ENCODE measurements at places on chromosomes 16 and 17.

- no peak for DNase-seq
Measured at GRCh38 chr17:66678827-66679226, 156.1 kb upstream of the CACNG5 start.

GRCh38 chr17:58005031-58005727 lies 1.9 kb downstream of the SRSF1 start:
- DNase-seq: no peak

- no peak for DNase-seq
Measured at GRCh38 chr17:17750881-17751280, 69.6 kb downstream of the RAI1 start.

DNA sequence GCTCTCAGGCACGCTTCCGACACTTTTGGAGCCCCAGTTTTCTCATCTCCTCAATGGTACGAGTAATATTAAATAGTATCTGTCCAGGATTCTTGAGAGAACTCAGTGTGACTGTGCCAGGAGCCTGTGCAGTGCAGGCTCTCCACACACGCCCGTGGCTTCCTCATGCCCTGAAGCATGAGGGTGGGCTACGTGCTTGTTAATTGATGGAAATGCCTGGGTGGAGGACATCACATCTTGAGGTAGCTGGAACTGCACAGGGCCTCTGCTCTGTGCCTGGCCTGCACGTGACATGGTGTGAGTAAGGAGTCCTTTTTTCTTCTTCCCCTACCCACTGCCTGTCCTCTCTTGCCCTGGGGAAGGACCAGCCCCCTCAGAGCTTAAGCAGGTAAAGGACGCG lies 43.1 kb upstream of the LHX1 start:
- no peak for DNase-seq

- DNase-seq: no peak
Measured at GRCh38 chr17:40614431-40615067, 33.1 kb downstream of the SMARCE1 start.

GRCh38 chr17:12070561-12070960 lies 49.9 kb downstream of the MAP2K4 start:
- DNase-seq: no peak

DNA sequence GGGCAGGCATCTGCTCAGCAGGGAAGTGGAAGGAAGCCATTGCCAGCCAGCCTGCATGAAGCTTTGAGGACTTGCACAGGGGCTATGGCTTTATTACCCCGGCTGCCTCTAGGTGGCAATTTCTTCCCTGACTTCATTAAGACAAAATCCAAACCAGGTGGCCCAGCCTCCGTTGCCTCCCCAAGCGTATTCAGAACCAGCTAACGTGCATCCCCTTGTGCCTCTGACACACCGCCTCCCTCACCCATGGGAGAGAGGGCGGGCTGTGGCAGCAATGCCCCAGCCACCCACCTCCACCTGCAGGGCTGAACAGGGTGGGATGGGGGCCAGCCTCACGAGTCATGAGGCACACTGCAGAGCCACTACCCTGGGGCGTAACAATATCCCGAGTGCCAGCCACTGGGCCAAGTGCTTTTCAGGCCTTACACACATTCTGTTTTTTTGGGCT lies 6.8 kb downstream of the KIFC3 start:
- no peak for DNase-seq

GRCh38 chr16:68332411-68333121 lies 21.7 kb downstream of the PRMT7 start:
- no peak for DNase-seq

DNA sequence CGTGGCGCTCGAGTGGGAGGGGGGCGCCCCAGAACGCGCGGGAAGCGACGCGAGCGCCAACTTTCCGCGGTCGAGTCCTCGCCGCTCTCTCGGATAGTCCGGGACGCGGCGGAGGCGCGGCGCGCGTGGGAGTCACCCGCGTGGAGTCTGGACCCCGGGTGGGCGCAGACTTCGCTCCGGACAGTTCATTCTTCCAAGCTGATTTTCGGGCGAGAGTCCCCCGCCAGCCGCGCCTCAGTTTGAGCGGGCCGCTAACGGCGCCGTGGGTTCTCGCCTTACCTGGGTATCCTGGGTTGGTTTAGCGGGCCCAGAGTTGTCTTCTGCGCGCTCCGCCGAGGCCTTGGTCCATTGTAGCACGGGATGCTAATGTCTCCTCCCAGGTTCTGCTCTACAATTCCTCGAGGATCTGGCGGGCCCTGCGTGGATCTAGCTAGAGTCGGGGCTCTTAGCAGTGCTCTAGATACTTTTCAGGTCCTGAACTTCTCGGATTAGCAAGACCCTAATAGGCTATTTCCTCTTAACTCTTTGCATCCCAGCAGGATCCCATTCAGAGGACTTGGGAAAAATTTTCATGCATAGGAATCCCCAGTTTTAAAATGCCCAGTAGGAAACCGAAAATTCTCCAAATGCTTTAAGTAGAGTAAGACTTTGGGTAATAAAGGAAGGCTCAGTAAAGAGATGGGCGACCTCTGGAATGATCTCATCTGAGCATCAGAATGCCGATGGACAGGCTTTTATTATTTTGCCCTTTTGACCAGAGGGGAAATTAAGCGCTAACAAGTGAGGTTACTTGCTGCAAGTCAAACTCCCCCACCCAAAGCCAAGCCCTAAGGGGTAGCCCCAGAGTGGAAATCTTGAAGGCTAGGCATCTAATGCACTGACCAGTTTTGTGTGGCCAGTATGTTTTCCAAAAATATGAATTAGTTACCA lies 537 bp upstream of the GJC1 start:
- DNase-seq: no peak

GRCh38 chr16:10521681-10522274 lies 58.6 kb downstream of the EMP2 start:
- peak; percentile 68 for DNase-seq

- peak; percentile 93 for DNase-seq
Measured at GRCh38 chr16:88651276-88651988, 579 bp upstream of the CYBA start.

GRCh38 chr17:79331492-79331891 lies 256.9 kb downstream of the ENGASE start:
- no peak for DNase-seq

DNA sequence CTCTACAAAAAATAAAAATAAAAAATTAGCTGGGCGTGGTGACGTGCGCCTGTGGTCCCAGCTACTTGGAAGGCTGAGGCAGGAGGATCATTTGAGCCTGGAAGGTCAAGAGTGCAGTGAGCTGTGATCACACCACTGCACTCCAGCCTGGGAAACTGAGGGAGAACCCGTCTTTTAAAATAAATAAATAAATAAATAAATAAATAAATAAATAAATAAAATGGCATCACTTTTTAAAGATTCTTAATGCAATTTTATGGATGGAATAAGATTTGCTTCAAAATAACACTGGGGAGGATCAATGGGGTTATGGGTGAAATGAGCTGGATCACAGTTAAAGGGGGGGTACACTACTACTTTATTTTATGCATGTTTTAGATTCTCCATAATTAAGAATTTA lies 14.9 kb downstream of the GDE1 start:
- no peak for DNase-seq

DNA sequence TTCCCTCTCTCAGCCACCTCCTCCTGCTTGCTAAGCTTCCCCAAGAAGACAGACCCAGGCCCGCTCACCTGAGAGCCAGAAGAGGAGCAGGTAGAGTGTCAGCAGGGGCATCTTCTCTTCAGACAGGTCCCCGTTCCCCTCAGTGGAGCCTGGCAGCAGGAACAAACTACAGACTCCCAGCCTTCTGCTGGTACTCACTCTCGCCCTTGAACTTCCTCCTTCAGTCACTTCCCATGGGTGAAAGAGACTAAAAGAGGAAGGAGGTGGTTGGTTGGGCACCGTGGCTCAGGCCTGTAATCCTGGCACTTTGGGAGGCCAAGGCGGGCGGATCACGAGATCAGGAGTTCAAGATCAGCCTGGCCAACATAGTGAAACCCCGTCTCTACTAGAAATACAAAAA lies at the start of gene CD300LF:
Gene CD300LF (minus strand): TSS at position 168 of the 400 bp plus-strand sequence. CDS start 57 bp downstream, at position 111.
- no peak for DNase-seq

DNA sequence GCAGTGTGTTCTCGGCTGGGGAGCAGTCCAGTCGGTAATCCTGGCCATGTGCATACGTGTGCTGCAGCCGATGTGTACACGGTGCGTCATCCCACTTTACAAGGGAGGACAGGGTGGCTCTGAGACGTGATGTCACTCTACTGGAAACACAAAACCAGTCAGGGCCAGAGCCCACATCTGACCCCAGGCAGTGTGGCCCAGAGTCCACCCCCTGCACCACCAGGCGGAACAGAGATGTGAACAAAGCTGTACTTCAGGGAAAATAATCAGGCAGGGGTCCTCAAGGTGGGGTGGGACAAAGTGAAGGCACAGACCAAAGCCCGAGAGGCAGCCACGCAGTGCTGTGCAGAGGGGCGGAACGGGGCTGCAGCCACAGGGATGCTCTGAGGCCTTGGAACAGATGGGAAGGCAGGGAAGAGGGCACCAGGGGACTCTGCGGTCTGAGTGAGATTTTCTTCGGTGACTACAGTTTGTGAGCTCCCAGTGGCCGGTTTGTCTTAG lies 181.5 kb downstream of the ZNF423 start:
- DNase-seq: no peak

- no peak for DNase-seq
Measured at GRCh38 chr16:3838600-3839401, 41.7 kb downstream of the CREBBP start.

DNA sequence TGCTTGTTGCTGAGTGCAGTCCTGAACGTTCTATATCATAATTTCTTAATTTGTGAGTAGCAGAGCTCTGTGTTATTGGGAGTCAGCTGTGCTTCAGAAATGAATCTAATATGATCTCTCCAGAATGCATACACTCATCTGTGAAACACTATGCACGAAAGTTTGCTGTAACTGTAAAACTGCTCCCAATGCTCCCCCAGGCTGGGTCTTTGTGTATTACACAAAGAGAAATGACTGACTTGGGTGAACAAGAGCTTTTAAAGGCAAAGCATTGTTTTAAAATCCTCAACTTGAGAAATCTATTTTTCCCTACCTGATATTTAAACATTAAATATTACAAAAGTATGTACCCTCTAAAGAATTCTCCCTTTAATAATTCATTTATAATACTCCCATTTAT lies 636.7 kb upstream of the KIF2B start:
- DNase-seq: no peak

DNA sequence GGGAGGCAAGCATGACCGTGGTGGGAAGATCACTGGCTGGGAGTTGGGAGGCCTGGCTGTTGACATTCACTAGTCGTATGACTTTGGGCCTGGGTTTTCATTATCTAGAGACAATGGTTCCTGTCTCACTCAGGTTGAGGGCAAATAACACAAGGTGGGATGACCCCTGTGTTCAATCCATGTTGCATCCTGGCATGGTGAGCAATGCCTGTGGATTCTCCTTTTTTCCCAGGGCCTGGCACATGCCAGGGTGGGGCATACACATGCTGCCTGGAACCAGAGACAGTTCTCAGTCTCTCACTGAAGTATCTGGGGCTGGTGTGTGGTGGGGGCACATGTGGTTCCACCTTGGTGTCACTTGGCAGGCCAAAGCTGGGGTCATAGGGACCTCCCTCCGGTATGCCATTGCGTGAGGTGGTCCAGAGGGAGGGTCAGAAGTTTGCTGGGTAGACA lies 5.4 kb downstream of the THRA start:
- no peak for DNase-seq

DNA sequence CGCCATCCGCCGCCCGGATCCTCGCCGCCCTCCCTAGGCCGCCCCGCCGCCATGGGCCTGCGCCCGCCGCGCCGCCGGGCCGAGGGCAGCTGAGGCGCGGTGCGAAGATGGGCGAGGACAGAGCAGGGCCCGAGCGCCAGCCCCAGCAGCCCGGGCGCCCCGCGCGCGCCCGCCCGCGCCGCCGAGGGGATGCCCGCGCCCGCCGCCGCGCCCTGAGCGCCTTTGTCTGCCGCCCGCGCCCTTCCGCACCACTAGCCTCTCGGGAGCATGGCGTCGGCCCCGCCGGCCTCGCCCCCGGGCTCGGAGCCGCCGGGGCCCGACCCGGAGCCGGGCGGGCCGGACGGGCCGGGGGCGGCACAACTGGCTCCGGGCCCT lies 278 bp downstream of the RAB11FIP3 start:
- no peak for DNase-seq

- no peak for DNase-seq
Measured at GRCh38 chr16:61858988-61859387, 177.2 kb downstream of the CDH8 start.

DNA sequence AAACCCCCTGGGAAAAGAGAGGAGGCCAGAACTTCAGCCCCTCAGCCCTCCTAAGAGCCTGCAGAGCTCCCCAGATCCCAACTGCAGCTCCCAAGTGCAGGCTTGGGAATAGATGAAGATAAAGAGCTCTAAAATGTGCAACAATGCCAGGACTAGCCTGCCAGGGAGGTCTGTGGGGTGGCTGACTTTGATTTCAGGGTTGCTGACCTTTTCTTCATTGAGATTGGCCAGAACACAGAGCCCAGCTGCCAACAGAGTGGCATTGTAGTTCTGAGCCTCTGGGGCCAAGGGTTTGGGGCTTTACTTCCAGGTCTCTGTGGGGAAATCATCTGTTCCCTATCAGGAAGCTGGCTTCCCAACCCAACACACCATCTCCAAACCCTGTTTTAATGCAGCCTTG lies 120.6 kb downstream of the COPRS start:
- DNase-seq: no peak

DNA sequence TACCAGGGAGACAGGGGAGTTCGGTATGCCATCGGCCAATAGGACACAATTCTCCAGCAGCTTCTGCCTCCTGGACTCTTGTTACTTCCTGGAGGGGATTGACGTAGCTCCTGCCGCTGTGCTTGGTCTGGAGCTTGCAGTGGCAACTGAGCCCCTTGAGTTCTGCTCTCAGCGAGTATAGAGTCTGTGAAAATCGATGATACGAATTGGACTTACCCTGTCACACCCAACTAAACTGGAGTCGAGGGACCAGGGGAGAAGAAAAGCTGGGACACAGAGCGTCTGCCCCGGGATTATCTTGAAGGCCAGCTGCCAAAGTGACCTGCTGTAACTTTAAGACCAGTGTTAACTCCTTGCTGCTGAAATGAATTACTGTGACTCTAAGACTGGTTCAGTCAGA lies 22.2 kb downstream of the SEC14L1 start:
- DNase-seq: no peak

- peak; percentile 80 for DNase-seq
Measured at GRCh38 chr16:4414187-4414917, 2.0 kb downstream of the CORO7 start.

- no peak for DNase-seq
Measured at GRCh38 chr16:7025616-7026190, 306.9 kb upstream of the RBFOX1 start.

GRCh38 chr17:57410169-57410568 lies 153.8 kb downstream of the MSI2 start:
- DNase-seq: no peak

DNA sequence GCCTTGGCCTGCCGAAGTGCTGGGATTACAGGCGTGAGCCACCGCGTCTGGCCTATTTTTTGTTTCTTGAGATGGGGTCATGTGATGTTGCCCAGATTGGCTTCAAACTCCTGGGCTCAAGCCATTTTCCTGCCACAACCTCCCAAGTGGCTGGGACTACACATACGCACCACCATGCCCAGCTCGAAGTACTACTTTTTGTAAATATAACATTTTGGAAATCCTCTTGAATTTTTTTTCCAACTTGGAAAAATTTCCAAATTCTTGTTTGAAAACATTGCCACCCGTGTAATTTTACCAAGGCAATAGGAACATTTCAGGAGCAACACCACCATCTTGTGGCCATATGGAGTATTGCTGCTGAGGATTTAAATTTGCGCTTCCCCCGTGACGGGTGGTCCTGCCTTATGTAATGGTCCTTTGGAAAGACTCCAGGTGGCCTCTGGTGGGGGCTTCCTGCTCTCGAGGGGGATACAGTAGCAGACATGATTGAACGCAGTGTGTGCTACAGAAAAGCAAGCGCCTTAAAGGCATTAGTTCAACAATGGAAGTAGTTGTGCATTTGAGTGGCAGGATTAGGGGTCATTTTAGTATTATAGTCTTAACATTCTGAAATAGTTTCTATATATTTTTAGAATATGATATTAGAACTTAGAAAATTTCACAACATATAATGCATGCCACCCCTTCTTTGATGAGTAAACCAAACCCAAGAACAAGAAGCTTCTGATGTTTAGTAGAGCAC lies 8.0 kb downstream of the FLYWCH1 start:
- DNase-seq: peak; percentile 67

All from CD8-positive, alpha-beta T cell (primary cell).